CD4-positive, alpha-beta T cell treated with Interleukin-2 at 100 ng/mL for 4 hours (primary cell): ENCODE measurements at places on chromosomes 7 and 10.

DNA sequence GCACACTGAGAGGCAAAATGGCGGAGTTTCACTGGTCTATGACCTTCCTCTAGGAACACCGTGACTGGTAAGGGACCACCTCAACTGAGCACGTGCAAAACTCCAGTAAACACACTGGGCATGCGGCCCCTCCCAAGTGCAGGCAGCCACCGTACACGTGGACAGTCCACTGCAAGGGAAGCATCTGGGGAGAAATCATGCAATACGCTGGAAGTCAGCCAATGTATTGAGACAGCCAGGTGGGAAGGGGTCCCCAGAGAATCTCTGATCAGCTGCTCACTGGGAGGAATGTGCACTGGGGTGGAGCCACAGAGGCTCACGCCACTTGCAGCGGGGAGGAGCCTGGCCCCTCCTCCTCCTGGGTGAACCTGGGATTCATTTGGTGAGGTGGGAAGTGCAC is 49.3 kb downstream of the CFAP46 start:
- DNase-seq = no peak

GRCh38 chr7:139627831-139628230 is 104.3 kb downstream of the CLEC2L start:
- no peak for DNase-seq

GRCh38 chr10:103168438-103168837 is 24.6 kb downstream of the NT5C2 start:
- no peak for DNase-seq

DNA sequence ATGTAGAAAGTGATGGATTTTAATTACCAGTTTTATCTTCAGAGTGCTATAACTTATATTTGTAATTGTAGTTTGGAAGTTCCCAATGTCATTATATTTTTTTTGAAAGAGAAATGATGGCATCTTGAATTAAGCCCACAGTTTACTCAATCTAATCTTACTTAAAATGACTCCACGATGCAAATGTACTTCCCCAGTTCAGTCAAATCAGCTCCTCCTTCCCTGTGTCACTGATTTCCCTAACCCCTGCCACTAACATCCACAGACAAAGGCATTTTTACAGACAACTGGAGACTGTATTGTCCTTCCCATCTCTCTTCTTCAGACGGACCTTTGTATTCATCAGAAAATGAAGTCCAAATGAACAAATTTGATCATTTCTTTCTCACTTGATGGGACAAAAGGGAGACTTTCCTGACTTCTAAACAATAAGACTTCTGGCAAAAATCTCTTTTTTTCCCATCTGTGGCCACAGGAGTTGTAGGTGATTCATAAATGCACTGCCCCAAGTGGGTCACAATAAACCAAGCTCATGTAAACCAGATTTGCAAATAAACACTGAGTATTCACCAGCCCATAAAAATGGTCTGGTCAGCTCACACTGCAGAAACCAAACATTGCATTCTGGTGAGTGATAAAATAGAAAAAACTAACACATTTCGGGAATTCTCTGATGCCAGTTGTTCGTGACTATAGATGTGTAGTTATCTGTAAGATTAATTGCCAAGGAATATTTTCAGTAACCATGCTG is 162.9 kb downstream of the FANK1 start:
- no peak for DNase-seq

- DNase-seq = peak; percentile 83
Observed at GRCh38 chr7:104923010-104923421, 91.0 kb upstream of the KMT2E start.

- no peak for DNase-seq
Observed at GRCh38 chr10:44557596-44558191, 172.8 kb upstream of the CXCL12 start.

- no peak for DNase-seq
Observed at GRCh38 chr7:33722383-33723101, 182.8 kb upstream of the BMPER start.

- DNase-seq = peak; percentile 91
Observed at GRCh38 chr7:143380260-143380645, 892 bp upstream of the ZYX start.
